ENCODE measurements at places on chromosomes 12 and 14. TPM values are rescaled to one million over a fixed set of nuclear protein-coding genes. Genes with fewer than 3 reads are reported as not detected.

DNA sequence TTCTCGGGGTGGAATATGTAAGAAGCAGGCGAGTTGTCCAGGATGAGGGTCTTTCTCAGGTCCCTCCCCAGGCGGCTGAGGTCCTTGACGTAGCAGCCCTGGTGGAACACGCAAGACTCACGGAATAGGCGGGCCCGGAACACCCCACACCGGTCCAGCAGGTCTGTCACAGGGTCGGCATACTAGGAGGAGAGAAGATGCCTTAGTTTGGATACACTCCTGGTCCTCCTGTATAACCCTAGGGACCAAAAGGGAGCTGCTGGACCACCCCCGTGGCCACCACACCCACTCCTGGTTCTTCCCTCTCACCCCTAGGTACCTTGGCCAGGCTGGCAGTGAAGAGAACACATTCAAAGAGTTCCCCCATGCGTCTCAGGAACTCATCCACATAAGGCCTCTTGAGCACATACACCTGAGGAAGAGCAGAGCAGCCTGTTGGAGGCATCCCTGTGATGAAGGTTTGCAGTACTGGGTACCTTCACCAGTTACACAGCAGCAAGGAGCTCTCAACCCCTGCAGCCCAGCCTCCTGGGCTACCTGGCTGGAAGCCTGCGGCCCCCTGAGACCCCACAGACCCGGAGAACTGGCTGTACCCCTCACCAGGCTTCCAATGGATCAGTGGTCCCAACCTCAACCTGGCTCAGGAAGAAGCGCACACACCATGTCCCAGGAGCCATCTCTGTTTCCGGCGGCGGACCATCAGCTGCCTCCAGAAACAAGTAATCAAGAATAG is 5.5 kb upstream of the AVIL start:
- H3K27me3 ChIP-seq, result no peaks in the 10 kb centered on the region
- DNase-seq, result no peak
- peaks cover 82% of the 10 kb centered on the region for H3K36me3 ChIP-seq
- H3K4me3 ChIP-seq, result no peak overlapping the region
- peaks cover under 1% of the 10 kb centered on the region for H3K4me1 ChIP-seq

- no peak for DNase-seq
- no peaks in the 10 kb centered on the region for H3K4me1 ChIP-seq
- H3K27ac ChIP-seq, result no peak overlapping the region
- no peaks in the 10 kb centered on the region for H3K27me3 ChIP-seq
- no peak overlapping the region for H3K4me3 ChIP-seq
These were observed 76.1 kb upstream of the GPHB5 start for GRCh38 chr14:63394841-63395240.

- H3K4me1 ChIP-seq, result peaks cover 59% of the 10 kb centered on the region
- DNase-seq, result no peak
- H3K27ac ChIP-seq, result no peak overlapping the region
- H3K36me3 ChIP-seq, result peaks cover 2% of the 10 kb centered on the region
- no peak overlapping the region for H3K4me3 ChIP-seq
These were observed 64.6 kb downstream of the SUSD6 start for GRCh38 chr14:69675877-69676416.

DNA sequence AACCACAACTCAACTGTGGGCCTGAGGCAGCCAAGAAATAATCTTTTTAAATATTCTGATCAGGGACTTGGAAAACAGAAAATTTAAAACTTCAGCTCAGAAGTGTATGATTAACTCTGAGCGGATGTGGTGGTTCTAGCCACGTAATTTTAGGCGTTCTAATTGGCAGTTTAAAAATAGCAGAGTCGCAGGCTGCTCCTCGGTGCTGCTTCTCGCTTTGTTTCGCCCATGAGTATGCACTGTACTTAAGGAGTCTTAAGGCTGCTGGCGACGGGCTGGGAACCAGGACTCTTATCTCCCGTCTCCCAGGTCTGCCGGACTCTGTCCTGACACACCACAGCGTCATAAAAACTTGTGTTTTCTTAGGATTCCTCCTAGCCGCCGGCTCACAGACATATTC is 113.4 kb upstream of the PELI2 start:
- no peak overlapping the region for H3K4me3 ChIP-seq
- no peak overlapping the region for H3K27ac ChIP-seq
- no peaks in the 10 kb centered on the region for H3K36me3 ChIP-seq
- peak; percentile 37 for DNase-seq
- peaks cover 35% of the 10 kb centered on the region for H3K4me1 ChIP-seq

GRCh38 chr12:47848853-47849252 is 29.1 kb upstream of the HDAC7 start:
- no peak overlapping the region for H3K4me3 ChIP-seq
- H3K27me3 ChIP-seq, result no peaks in the 10 kb centered on the region
- no peak for DNase-seq

GRCh38 chr12:114995891-114996290 is 311.9 kb upstream of the TBX3 start:
- no peaks in the 10 kb centered on the region for H3K4me1 ChIP-seq
- no peaks in the 10 kb centered on the region for H3K36me3 ChIP-seq
- H3K27ac ChIP-seq, result no peak overlapping the region
- no peak overlapping the region for H3K4me3 ChIP-seq

- no peak overlapping the region for H3K27ac ChIP-seq
- H3K36me3 ChIP-seq, result no peaks in the 10 kb centered on the region
These were observed 3.4 kb downstream of the NTS start for GRCh38 chr12:85877459-85877858.

GRCh38 chr12:44627387-44628166 is 248.5 kb downstream of the NELL2 start:
- H3K27me3 ChIP-seq, result no peaks in the 10 kb centered on the region
- no peak overlapping the region for H3K4me3 ChIP-seq
- no peaks in the 10 kb centered on the region for H3K4me1 ChIP-seq
- no peak for DNase-seq

DNA sequence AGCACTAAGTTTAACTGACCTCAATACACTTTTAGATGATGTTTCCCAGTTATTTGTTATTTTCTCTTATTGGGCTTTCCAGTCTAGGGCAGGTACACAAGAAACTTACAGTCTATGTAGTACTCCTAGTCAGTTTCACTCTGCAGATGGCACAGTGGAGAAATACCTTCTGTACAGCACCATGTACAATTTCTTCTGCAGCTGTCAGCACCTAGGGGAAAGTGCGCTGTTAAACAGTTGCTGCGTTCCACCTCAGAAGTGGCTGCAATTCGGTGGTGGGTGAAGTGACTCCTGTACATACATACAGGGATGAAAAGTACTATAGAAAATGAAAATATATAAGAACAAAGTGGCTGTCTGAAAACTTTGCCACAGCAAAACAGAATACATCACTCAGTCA is 48.3 kb downstream of the NOVA1 start:
- H3K27me3 ChIP-seq, result no peaks in the 10 kb centered on the region
- H3K36me3 ChIP-seq, result no peaks in the 10 kb centered on the region
- no peaks in the 10 kb centered on the region for H3K4me1 ChIP-seq
- no peak overlapping the region for H3K27ac ChIP-seq
- no peak overlapping the region for H3K4me3 ChIP-seq

DNA sequence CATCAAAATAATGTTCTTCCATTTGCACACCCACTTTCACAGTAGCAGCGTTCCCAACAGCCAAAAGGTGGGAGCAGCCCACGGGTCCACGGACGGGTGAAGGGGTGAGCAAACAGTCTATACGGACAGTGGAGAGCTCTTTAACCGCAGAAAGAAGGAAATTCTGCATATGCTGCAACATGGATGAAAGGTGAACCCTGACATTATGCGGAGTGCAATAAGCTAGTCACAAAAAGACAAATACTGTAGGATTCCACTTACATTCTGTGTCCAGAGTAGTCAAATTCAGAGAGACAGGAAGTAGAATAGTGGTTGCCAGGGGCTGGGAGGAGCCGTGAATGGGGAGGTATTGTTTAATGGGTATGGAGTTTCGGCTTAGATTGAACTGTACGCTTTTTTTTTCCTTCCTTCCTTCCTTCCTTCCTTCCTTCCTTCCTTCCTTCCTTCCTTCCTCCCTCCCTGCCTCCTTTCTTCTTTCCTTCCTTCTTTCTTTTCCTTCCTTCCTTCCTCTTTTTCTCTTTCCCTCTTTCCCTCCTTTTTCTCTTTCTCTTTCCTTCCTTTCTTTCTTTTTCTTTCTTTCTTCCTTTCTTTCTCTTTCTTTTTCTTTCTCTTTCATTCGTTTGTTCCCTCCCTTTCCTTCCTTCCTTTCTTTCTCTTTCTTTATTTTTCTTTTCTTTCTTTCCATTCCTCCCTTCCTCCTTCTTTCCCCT is 15.8 kb upstream of the ANKRD9 start:
- H3K4me1 ChIP-seq, result peaks cover 27% of the 10 kb centered on the region
- peak; percentile 30 for DNase-seq
- H3K36me3 ChIP-seq, result no peaks in the 10 kb centered on the region
- peak overlapping the region; percentile 64 for H3K27ac ChIP-seq

DNA sequence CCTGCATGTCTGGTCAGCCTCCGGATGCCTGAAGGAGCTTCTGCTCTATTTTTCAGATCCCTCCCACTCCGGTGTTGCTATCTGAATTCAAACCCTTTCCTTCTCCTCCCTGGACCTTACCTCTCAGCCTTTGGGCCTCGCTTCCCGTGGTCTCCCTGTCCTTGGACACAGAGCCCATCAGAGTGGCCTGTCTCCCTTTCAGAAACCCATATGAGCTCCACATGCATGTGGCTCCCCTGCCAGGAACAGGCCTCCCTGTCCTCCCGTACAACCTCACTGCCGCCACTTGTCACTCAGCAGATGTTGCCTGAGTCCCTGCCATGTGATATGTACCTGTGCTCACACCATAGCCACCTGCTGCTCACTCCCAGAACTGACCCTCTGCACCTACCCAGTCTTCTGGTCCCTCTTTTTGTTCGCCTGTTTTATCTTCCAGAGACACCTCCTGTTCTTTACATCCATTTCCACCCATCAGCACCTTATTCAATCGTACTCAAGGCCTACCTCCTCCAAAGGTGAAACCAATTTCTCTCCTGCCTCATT is 182.5 kb downstream of the ZFP36L1 start:
- H3K27ac ChIP-seq, result no peak overlapping the region
- no peaks in the 10 kb centered on the region for H3K27me3 ChIP-seq
- no peak for DNase-seq
- H3K36me3 ChIP-seq, result no peaks in the 10 kb centered on the region

GRCh38 chr12:43099691-43100163 is 452.3 kb downstream of the ADAMTS20 start:
- no peaks in the 10 kb centered on the region for H3K27me3 ChIP-seq
- H3K4me1 ChIP-seq, result no peaks in the 10 kb centered on the region
- no peak overlapping the region for H3K27ac ChIP-seq
- H3K4me3 ChIP-seq, result no peak overlapping the region
- DNase-seq, result no peak
- H3K36me3 ChIP-seq, result no peaks in the 10 kb centered on the region

LRRC43 gene
- total RNA-seq, result 0.28 TPM

MYH6 gene
- total RNA-seq, result 0.05 TPM
